ENCODE measurements at places on chromosomes 5 and 9.

DNA sequence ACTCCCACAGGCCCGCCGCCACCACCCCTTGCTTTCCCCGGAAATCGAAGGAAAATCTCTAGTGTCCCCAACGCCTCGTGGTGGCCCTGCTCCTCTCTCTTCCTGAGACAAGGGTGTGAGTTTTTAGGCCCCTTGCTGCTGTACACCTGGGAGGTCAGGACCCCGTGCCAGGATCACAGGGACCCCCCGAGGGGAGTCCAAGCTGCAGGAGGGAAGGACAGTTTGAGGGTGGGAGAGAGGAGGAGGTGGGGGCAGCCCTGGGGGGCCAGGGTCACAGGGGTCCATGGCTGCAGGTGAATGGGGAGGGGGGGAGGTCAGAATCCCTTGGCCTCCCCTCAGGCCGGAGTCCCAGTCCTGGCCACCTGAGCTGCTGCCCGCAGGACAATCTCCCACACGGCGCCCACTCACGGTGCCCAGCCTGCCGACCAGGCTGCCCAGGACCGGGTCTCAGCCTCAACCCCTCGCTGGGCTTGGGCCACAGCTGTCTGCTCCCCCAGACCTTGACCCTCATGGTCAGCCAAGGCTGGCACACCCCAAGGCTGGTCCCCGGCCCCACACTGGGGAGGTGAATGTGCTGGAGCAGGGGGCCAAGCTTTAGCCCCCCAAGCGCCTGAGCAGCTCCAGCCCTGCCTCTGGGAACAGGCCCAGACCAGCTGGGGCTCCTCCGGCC is 19.9 kb downstream of the TPPP start:
- DNase-seq = no peak

DNA sequence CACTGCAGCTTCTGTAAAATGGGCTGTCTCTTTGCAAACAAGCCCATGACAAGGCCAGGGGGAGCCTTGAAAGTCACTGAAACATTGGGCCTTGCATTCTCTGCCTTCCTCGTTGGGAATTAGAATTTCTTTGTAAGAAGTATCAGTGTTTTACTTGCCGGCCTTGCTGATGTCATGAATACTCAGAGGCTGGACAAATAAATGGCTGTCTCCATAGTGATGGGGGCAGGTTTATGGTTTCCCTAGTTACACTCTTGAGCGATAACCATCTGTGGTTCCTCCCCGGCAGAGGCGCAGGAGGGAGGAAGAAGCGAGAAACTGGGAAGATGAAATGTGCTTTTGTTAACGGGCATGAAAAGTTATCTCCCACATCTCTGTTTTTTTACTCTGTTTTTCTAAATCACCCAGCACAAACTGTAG is 272.7 kb upstream of the PANK3 start:
- no peak for DNase-seq

- DNase-seq = no peak
These were observed 84.9 kb upstream of the BASP1 start for GRCh38 chr5:17132444-17133083.

DNA sequence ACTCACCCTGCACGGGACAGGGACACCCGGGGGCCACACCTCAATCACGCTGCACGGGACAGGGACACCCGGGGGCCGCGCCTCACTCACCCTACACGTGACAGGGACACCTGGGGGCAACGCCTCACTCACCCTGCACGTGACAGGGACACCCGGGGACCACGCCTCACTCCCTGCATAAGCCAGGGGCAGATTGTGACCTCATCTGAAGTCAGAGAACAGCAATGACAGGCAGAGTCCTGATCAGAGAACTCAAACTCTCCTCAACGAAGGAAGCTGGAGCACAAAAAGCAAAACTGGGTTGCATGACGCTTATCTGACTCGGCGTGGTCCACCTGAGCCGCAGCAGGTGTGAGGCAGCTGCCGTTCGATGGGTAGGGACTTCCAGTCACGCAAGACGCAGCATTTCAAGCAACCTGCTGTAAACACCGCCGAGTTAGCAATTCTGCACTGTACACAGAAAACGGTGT is 3.2 kb downstream of the TERT start:
- no peak for DNase-seq

DNA sequence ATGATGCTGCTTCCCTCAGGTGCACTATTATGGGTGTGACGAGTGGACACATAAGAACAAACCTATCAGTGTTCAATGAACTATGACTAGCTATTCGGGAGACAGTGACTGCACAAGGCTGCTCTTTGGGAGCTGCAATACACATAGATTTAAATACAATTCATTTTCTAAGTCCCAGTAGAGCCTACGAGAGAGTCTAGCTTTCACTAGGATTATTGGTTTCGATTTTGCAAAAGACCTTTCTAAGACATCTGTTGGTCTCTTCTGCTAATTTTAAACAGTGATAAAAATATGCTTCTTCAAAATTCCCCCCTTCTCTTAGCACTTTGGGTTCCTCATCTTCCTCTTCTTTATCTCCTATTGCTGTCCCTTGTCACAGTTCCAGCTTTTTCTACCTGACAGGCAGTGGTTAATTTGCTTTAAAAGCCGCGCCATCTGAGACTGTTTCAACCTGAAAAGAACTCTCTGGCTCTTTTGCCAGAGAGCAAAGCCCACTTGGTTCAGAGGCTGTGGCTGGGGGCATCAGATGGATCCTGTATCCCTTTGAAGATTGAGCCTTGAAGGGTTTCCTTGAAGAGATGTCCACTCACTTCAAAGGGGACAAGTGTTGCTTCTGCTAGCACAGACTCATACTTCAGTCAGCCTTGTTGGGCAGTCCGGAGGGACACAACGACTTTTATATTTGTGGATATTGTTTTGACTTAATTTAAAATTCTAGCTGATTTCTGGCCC is 241.5 kb downstream of the MAN2A1 start:
- DNase-seq = no peak

DNA sequence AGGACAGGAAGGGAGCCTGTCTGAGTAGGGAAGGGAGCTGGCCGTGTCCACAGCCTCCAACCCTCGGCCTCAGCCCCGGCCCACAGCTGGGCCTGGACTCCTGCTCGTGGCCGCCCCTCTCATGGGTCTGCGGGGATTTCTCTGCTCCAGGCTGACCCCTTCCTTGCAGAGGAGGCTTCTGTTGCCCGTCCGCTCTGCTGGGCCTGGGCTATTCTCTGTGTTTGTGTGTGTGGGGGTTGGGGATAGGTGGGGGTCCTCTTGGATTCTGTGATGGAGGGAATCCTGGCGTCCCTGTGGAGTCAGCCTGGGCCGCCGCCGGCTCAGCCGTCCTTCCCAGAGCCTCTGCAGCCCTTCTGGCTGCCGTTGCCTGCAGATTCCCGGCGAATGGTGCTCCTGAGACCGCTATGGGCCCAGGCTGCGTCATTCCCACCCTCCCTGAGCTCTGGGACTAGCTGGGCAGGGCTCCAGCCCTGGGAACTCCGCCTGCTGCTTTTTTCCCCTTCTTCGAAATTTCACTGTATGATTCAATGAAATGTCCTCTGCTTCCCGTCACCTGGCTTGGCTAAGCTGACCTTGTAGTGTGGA is 64.2 kb downstream of the FGF18 start:
- DNase-seq = peak; percentile 80

DNA sequence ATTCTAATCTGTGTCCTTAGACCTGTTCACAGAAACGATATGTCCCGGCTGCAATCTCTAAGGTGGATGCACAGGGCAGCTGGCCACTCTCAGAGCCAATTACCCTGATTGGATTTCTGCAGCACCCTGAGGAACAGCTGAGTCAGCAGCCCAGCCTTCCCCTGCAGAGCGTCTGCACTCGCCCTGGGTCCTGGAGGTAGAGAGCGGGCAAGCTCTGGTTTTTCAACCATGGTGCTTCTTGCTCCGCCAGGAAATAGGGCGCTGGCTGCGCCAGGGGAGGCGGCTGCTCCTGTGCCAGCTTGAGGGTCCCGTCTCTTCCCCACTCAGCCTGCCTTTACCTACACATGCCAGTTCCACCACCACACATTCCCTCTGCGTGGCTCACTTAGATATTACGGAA is 19.2 kb downstream of the NDUFS6 start:
- DNase-seq = no peak

DNA sequence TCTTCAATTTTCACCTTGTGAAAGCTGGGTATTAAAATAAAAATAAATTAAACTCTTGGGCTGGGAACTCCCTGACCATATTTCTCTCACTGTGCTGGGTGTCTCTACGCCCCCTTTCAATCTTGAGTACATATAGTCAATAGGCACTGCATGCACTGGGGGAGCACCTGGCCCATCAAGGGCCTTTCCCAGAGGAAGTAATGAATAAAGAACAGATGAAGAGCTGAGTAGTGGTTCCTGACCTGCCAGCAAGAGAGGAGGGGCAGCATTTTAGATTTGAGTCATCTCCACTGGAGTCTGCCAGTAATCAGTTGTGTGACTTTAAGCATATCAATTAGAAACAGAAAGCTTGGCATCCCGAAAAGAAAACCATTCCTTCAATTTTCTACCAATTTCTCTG is 6.2 kb downstream of the MAPKAP1 start:
- DNase-seq = no peak

DNA sequence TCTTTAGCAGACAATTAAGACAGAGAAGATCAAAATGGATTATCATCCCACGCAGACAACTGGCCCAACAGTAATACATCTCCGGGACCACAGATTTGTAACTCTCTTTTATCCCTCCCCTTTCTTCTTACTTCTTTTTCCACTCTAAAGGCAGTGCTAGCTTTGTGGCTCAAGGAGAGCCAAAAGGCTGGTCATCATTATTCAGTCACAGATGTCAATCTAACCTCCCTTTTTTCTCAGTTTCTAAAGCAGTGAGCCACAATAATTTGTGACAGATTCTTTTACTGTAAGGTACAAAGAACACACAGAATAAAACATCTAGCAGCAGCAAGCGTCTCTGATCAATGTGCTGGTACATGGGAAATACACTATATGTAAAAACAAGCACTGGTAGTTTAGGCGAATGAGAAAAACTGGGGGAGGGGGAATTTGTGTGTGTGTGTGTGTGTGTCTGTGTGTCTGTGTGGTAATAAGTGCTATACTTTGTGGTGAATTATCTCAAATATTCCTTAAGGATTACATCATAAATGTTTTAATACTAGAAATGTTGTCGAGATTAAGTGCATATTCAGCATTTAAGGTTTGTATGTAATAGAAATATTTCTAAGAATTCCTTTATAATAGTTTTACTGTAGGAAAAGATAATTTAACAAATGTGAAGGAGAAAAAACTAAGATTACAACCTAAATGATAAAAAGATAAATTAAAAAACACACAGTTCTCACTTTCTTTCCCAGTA is 140.2 kb downstream of the DENND1A start:
- DNase-seq = no peak

DNA sequence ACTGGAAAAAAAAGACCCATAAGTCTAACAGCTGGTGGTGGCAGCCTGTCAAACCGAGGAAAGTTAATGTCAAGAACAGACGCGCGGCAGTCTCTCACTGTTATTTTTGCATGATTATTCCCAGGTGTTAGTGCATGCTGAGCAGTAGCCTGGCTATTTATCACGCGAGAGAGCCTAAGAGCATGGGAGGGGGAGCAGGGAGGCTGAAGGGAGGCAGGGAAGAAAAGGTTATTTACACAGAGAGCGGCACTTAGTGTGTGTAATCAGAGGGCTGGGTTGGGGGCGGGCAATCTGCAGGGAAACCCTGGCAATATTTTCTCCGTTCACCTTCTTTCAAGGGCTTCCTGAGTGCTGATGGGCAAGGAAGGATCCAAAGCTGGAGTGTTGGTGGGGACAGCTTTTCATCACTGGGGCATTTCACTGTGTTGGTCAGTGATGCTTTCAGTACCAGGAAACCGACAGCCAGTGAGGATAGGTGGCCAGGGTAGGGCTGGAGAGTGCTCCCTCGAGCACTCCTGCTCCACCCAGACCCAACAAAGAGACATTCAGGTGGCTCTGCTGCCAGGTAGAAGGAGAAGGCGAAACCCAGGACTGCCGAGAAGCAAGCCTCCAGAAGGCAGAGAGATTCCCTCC is 39.6 kb downstream of the ZNF608 start:
- no peak for DNase-seq

- no peak for DNase-seq
These were observed 65.3 kb downstream of the CDH12 start for GRCh38 chr5:22787807-22788206.

GRCh38 chr5:72082048-72082447 is 25.2 kb upstream of the MAP1B start:
- DNase-seq = no peak

DNA sequence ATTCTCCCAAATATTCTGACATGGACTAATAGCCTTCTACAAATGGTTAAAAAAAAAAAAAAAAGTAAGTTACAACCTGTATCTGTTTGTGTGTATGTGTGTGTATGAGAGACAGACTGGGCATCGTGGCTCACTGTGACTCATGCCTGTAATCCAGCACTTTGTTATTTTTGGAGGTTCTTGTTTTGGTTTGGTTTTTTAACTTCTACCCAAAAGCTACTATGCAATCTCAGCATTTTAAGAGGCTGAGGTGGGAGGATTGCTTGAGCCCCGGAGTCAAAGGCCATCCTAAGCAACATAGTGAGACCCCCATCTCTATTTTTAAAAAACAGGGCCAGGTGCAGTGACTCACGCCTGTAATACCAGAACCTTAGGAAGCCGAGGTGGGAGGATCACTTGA is 17.6 kb upstream of the HAVCR1 start:
- DNase-seq = peak; percentile 24

- no peak for DNase-seq
These were observed 21.4 kb upstream of the HAVCR1 start for GRCh38 chr5:157080286-157080685.

- no peak for DNase-seq
These were observed 383.9 kb downstream of the CTNND2 start for GRCh38 chr5:11520241-11520930.

GRCh38 chr5:147303251-147303650 is 68.4 kb downstream of the STK32A start:
- DNase-seq = no peak

GRCh38 chr9:89747596-89747995 is 142.8 kb downstream of the GADD45G start:
- no peak for DNase-seq

- no peak for DNase-seq
These were observed 284.2 kb upstream of the WWC1 start for GRCh38 chr5:168007286-168007685.

DNA sequence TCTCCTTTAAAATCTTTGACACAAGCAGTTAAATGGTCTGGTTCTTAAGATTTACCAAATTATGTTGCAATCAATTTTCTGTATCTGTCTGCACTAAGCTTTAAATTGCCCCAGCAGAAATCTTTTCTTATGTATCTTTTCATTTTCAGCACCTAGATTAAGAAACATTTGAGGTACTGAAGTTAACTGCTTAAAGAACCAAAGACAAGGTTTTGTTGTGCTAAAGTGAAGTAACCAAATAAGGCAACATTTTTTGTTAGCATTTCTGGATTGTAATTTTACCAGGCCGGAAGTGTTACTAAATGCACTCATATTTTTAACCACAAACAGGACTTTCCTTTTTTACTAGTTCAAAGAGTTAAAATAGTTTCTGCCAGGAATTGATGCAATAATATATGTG is 24.1 kb upstream of the MTAP start:
- DNase-seq = no peak

DNA sequence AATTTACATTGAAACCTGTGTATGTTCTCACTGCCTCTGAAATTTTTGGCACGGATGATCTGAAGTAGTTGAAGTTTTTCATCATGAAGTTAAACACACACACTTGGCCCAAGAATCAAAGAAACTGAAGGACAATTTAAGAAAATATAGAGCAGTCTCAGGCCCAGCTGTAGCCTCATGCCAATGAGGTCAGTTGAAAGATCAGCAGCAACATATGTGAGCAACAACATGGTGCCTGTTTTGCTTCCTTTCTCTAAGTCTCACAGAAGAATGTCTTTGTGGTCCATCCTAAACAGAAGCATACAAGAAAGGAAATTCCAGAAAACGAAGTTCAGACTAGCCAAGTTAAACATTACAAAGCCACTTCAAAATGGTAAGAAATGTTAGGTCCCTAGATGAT is 1737.2 kb downstream of the MAT2B start:
- no peak for DNase-seq

GRCh38 chr5:142828797-142829535 is 58.8 kb downstream of the ARHGAP26 start:
- no peak for DNase-seq

All from testis (tissue), 5 donors.